ENCODE measurements at places on chromosomes 7 and 10.

DNA sequence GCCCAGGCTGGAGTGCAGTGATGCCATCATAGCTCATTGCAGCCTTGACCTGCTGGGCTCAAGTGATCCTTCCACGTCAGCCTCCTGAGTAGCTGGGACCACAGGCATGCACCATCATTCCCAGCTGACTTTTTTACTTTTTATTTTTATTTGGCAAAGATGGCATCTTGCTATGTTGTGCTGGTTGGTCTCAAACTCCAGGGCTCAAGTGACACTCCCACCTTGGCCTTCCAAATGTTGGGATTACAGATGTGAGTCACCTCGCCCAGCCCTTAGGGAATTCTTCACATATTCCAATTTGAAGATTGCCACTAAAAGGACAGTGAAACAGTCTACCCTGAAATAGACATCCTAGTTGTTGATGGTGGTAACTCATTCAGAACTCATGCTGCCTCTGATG lies 27.7 kb downstream of the SUGCT start:
- DNase-seq: no peak

- no peak for DNase-seq
Measured at GRCh38 chr7:156606691-156607331, 33.8 kb upstream of the RNF32 start.

GRCh38 chr7:130356121-130356875 lies 11.7 kb downstream of the CPA5 start:
- DNase-seq: no peak

DNA sequence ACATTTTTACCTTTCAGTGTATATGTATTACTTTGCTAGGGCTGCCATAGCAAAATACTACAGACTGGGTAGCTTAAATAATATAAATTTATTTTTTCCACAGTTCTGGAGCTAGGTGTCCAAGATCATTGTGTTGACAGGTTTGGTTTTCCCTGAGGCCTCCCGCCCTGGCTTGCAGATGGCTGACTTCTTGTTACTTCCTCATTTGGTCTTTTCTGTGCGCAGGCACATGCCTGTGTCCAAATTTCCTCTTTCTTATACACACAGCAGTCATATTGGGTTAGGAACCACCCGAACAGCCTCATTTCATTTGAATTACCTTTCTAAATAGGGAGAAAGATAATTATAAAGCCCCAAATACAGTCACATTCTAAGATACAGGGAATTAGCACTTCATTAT lies 521.6 kb upstream of the SORCS1 start:
- no peak for DNase-seq

DNA sequence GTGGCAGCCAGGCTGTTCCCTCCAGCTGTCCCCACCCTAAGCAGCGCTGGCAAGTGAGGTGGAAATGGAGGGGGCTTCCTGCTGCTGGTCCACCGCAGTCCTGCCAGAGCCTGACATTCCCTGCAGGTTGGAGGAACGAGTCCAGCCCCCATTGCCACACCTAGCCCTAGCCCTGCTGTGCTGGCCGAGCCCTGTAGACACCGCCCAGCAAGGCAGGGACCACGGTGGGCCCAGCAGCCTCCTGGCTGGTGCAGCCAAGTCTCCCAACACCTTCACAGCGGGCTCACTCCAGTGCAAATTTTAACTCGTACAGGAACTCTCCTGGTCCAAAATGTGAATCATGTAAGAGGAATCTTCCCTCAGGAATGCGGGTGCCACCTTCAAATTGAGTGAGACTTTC lies 116.3 kb downstream of the PAXIP1 start:
- no peak for DNase-seq

DNA sequence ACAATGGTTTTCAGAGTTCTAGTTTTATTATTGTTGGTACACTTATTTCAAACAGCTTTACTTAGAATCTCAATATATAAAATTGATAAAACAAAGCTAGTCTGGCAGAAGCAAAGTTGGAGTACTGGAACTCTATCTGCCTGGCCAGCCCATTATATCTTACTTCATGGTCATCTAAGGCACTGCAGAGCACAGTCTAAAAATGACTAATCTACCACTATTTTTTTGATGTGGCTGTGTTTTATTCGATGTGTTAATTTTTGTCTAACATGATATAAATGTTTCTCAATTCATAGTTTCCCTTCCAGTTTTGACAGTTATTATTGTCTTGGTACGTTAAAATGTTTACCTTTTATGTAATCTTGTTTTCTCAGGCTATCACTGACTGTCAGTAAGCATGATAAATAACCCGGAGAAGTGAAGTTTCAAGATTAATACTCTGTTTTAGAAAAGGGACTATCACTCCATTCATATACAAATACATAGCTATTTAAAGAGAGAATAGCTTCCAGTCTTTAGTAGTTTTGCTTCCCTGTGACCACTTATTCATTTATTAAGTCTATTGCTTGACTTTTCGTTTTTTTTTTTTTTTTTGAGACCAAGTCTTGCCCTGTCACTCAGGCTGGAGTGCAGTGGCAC lies 60.6 kb upstream of the CSTF2T start:
- DNase-seq: no peak

DNA sequence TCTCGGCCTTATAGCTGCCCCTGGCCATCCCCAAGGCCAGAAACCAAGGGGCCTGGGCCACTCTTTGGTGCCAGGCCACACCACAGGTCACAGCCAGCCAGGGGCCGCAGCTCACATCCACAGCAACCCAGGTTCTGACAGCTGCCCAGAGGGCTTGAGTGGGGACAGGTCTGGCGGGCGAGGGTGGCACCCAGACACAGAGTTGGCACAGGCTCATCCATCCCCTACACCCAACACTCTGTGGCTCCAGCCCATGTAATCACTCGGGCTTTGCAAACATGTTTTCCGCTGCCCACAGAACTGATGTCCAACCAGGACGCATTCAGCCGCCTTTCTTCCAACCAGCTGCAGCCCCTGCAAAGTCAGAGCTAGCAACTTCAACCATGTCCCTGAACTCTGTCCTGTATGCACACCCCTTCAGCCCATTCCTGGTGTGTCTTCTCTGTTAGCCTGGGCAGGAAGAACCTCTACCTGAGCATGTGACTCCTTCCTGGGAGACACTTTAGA lies 57.7 kb upstream of the PPP2R2D start:
- DNase-seq: no peak

GRCh38 chr7:100119970-100120732 lies 717 bp downstream of the CNPY4 start:
- DNase-seq: peak; percentile 91

DNA sequence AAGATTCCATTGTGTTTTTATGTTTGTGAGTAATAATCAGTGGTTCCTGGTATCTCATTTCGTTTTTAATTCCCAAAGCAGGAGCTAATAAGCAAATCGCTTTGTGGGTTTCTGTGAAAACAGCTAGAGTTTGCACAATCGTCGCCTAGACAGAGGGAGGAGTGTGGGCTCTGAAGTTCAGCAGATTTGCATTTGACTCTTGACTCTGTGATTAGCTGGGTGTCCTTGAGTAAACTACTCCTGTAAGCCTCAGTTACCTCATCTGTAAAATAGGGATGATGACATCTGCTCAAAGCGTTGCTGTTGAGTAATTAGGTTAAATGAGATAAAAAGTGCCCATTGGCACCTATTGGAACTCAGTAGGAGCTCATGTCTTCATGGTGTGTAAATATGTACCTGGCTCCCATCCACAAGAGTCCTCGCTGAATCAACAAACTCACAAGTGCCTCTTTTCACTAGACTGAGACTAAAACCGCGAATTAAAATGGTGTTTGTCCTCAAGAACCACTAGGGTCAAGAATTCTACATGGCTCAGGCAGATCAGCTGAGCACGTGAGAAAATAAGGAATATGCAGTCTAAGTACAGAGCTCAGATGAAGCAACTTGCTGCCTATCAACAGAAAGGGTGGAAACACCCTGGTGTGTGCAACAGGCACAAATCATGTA lies 385.8 kb upstream of the C7orf33 start:
- no peak for DNase-seq

DNA sequence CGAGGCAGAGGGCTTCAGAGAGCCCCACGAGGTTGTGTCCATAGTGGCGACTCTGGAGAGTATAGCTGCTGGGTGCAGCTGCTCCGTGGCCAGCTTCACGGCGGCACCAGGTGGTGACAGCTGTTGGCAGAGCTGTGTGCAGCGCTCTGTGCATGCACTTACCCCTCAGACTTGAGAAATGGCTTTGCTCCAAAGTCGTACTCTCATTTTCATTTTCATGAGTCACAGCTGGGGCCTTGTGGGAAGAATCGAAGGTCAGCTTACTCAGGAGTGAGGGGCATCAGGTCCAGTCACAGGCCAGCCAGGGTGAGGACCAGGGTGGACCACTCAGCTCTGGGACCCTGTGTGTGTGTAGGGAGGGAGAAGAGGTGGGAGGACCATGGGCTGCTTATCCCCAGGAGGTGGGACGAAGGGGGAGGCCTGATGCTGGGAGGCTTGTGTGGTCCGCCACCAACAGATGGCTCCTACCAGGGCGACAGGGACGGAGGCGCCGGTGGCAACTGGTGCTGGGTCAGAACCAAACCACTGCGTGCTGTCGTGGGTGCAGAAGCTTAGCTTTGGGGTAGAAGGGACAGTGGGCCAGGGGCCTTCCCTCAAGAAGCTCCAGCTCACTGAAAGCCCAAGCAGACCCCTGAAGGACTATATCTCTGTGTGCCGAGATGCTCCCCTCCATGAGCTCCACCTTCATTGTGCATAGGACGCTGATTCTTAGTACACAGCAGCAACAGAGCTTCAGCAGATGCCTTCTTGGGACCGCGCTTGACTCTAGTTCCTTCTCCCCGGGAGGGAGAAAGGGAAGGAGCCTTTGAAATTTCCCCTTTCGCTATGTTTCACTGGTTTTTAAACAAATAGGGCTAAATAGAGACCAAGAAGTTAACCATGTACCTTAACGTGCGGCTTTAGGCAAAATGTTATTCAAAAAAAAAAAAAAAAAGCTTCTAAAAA lies 225.0 kb downstream of the CELF2 start:
- no peak for DNase-seq

- no peak for DNase-seq
Measured at GRCh38 chr7:20217193-20217948, at the start of gene MACC1. Gene MACC1 (minus strand): TSS chr7:20217384. CDS start chr7:20161862, 55,522 bp downstream.

DNA sequence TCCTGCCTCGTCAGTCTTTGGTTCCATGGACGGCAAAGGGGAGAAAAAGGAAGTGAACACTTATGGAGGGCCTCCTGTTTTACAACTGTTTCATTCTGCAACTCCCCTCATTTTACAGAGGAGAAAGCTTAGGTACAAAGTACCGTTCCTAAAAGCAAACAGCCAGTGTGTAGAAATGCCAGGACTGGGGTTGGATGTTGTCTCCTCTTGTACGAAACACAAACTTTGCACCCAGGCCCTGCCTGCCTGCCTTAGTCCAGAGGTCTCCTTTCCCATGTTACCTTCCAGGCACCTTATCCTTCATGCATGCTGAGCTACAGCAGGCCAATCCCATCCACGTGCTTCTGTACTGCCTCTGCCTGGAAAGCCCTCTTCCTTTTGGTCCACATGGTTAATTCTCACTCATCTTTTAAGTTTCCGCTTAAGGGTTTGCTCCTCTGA lies 86.0 kb downstream of the ICA1 start:
- no peak for DNase-seq

- DNase-seq: no peak
Measured at GRCh38 chr7:11616466-11616865, 215.5 kb downstream of the THSD7A start.

DNA sequence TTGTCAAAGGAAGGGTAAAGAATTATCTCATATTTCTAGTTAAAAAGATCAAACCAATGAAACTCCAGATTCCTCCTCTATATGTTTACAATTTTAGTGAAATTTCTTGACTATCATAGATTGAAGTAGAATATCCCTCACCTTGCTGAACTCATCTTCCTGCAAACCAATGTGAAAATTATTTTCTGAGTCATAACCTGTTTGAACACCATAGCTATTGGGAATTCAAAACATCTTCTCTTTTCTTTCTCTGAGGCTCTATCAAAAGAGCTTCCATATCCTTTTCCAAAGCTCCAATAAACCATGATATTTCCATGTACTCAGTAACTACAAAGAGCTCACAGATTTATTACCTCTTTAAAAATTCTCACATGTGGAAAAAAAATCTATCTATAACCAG lies 134.3 kb downstream of the DOCK4 start:
- no peak for DNase-seq

GRCh38 chr10:53357587-53357986 lies 585.0 kb upstream of the MBL2 start:
- DNase-seq: no peak

DNA sequence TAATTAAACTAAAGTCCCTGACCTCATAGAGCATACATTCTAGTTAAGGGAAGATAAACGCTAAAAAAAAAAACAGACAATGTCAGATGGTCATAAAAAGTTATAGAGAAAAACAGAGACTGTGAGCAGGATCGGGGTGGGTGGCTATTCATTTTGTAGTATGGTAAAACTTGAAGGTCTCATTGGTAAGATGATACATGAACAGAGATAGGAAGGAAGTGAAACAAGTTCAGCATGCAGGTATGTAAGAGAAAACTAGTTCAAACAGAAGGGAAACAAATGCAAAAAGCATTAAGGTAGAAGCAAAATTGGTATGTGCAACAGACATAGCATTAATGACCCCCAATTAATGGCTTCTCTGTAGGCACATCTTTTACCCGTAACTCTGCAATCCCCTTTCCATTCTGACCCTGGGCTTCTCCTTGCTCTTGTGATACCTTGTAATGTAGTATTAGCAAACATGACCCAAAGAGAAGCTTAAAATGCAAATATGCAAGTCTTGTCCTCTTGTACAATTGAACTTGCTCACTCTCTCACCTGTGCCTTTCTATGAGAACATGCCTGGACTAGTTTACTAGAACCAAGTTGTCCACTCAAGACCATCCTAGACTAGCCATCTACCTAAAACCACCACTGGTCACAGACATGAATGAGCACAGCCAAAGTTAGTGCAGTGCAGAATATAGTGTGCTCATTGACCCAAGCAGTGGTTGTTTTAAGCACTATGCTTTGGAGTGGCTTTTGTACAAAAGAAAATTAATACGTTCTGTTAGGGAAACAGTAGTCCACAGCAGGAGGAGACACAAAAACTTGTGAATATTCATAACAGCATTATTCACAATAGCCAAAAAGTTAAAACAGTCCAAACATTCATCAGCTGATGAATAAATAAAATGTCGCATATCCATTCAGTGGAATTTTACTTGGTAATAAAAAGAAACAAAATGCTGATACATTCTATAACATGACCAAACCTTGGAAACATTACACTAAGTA lies 57.0 kb downstream of the BRAF start:
- no peak for DNase-seq
